ENCODE measurements at places on chromosomes 6 and 20.

GRCh38 chr6:148044261-148044751 is 298.3 kb upstream of the SASH1 start:
- DNase-seq = no peak

DNA sequence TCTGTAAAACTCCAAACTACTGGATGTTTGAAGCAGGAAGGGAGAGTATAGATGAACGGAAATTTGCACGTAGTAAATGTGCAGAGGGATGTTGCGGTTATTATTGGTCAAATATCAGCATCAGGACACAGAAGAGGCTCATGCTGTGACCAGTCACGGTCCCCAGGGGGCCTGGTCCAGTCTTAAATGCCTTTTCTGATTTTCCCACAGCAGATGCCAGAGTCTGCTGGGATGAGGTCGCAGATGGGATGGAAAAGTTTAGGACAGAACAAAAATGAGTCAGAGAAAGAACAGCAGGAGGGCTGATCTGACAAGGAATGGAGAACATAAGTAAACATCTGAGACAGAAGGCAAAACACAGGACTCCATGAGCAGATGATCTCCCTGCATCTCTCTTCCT is 11.7 kb upstream of the SIRPG start:
- DNase-seq = no peak

DNA sequence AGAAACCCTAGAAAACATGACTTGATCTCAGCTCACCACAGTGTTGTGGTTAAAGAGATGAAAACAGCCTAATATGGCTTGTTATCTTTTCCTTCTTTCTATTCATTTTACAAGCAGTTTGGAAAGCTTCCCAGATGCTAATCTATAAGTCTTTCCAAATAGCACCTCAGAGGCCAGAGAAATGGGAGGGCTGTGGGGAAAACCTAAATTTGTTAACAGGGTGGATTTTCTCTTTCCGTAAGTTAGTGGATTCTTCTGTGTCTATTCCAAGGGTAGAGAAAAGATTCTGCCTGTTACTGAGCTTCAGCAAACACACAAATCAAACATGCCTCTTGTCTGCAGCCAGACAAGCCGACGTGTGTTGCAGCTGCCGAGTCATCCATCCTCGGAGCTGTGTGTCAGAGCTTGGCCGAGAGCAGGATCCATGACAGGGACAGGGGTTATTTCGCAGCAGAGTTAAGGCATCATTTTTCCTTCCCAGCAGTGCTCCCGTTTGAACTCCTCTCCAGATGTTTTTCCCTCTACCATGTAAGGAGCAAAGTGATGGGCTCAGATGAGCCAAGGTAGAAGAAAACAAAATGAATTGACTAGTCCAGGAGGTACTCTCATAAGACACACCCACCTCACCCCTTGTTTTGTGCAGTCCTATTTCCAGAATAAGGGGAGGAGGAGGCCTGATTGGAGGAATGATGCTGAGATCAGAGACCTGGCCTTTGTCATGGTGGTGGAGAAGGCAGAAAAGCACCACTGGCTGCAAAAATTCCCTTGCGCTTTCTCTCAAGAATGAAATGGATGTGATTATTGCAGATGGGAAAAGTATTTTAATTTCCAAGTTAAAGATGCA is 560.0 kb downstream of the C6orf118 start:
- DNase-seq = no peak

- DNase-seq = no peak
Observed at GRCh38 chr6:100266494-100267401, 198.0 kb downstream of the SIM1 start.

GRCh38 chr6:3697609-3698008 is 53.9 kb downstream of the PXDC1 start:
- DNase-seq = no peak

DNA sequence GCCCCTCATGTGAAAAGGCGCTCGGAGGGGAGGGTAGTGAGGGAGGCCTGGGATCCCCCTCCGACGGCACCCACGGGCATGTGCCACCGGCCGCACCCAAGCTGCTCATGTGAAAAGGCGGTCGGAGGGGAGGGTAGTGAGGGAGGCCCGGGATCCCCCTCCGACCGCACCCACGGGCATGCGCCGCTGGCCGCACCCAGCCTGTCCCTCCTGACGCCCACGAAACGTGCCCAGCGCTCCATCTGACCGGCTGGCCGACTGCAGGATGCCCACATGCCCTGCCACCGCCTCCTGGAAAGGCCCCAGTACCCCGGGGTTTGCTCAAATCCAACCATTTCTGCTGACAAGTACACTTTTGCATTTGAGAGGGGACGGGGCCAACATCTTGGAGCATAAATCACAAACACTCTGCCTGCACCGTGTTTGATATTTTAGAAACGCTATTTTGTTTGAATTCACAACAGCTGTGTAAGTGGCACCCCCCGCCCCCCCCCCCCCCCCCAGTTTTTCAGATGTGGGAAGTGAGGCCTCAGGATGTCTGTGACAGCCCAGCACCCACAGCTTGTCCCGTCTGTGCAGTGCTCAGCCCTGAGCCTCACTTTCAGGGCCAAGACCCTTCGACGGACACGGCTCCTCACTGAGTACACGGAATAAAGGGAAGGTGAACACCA is 34.1 kb downstream of the SLC2A4RG start:
- DNase-seq = no peak

GRCh38 chr6:50097966-50098640 is 48.4 kb upstream of the DEFB112 start:
- no peak for DNase-seq

GRCh38 chr6:137240168-137240567 is 21.0 kb upstream of the IFNGR1 start:
- no peak for DNase-seq

GRCh38 chr6:87066449-87067333 is 28.2 kb downstream of the CGA start:
- DNase-seq = peak; percentile 55

DNA sequence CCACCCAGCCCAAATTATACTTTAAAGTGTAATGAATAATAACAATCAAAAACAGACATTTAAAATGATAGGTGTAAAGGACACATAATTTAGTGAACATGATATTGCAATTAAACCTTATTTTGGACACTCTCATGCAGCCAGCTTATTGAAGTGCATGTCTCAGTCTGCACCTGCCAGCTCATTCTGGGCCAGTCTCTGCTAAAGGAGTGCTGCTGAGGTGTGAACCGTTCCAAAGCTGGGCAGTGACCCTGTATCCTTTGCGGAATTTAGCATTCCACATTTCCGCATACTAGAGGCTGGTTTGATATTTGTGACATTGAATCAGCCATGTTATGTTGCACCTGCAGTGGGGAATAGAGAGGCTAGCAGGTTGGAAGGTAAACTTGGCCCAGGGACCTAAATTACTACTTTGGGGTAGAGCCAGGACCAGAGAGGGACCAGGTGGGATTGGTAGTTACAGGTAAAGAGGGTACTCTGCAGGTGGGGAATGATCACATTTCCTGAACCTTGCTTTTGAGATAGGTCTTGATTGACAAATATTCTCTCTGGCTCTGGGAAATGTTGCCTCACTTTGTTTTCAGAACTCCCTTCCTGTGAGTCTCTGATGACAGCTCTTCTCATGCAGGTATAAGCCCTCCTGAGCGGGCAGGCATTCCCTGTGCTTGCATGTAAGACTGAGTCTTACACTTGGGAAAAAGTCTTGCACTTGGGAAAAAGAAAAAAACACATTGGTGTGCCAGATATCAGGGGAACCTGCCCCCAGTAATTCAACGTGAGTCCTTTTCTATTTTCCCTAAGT is 26.2 kb downstream of the TULP4 start:
- no peak for DNase-seq

GRCh38 chr20:58633161-58634053 is 17.7 kb upstream of the STX16 start:
- DNase-seq = no peak

- no peak for DNase-seq
Observed at GRCh38 chr6:35017411-35018181, 123.5 kb downstream of the TCP11 start.

- DNase-seq = no peak
Observed at GRCh38 chr6:84329516-84329915, 102.1 kb upstream of the CEP162 start.

DNA sequence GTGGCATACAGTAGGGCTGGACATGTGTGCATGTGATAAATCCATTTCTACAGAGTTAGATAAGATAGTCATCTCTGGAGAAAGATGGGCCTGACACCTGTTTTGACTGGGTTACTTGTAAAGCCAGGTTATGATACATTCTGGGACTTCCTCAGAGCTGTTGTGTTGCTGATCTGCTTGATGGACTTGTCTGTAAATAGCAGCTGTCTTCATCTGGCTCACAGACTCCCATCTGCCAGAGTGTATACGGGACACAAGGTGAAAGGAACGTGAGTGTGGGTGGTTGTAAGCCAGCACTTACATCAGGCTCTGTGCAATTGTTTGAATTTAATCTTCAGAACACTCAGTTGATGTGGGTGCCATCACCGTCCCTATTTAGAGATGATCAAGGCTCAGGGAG is 49.8 kb downstream of the ZDHHC14 start:
- no peak for DNase-seq

DNA sequence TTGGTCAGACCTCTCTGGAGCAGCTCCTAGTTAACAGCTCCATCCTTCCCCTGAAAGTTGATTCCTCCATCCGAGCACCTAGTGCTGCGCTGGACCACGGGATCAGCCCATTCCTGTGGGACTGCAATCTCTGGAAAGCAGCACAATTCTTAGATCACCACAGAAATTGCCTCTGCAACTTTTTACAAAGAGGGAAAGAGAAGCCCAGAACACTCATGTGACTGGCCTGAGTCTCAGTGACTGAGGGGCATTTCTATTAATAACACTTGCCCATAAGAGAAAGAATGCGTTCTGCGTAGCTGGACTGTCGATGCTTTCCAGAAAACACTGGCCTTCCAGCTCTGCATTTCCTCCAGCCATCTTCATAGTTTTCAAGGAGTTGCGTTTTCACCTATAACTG is 18.3 kb downstream of the MPC1 start:
- no peak for DNase-seq

- DNase-seq = no peak
Observed at GRCh38 chr6:97401533-97401932, 118.5 kb upstream of the MMS22L start.

DNA sequence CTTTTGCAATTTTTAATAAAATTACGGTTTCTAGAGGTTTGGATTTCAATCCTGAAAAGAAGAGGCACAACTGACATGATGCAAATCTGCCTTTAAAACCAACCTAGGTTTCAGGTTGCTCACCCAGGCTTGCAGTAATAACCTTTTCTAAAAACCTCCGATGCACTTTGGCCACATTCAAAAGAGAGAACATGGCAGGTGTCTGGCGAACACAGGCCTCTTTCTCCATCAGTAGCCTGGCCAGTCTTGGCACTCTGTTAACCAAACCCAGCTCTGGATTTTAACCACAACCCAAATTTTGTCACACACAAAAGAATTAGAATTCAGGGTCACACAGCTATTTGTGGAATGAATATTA is 55.8 kb upstream of the MAFB start:
- peak; percentile 47 for DNase-seq
